ENCODE measurements at places on chromosomes 12 and 14.

- no peak for DNase-seq
These were observed 87.9 kb downstream of the GAS2L3 start for GRCh38 chr12:100661300-100661951.

DNA sequence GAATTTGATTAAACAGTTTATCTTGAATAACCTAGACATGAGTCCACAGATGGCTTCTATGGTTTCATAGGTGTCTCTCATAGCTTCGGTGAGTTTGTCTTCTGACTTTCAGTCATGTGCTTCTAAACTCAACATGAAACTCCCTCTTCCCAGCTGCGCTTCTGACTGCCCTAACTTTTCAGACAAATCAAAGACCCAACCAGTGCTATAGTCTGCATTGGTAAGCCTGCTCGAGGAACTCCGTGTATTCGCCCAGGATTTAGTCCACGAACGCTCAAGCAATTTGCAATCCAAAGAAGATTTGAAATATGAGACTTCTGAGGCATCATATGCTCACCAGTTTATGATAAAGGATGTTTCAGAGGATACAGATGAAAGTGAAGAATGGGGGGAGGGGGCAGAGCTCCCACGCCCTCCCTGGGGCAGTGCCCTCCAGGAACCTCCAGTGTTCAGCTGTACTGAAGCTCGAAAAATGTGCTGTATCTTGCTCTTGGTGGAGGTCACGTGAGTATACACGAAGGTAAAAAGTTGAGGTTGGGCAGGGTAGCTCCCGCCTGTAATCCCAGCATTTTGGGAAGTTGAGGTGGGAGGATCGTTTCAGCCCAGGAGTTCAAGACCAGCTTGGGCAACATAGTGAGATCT lies 5.2 kb upstream of the RILPL2 start:
- no peak for DNase-seq

DNA sequence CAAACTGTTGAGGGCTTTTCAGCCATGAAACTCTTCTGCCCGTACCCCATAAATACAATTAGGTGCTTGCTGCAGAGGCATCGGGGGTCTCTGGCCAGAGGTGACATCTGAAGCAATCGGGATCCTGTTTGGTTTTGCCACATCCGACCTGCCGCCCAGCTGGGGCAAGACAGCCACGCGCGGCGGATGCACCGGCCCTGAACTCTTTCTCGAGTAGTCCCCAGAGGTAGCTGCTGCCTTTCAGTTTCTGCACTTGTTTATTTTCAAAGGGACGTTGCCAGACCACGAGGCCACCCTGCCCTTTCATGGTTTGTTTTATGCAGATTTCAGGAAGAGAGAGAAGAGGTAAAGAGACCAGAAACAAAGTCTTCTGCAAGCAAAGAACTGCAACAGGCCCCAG lies 10.6 kb upstream of the MLXIP start:
- DNase-seq, result no peak

- peak; percentile 63 for DNase-seq
These were observed 156.1 kb downstream of the DIO2 start for GRCh38 chr14:80055226-80055625.

DNA sequence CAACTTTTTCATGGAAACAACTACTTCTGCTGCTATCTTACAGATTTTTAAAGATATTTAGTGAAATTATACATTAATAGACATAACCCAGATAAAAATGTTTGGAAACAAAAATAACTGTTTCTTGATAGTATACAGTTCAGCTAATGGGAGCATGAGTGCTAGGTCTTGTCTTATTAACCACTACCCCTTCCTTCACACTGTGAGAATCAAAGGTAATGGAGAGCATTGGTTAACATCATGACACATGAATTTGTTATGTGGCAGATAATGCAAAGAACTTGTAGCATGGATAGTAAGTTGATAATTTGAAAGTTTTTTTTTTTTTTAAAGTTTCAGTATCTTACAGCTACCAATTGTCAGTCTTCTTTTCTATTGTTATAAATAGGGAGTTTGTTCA lies 44.2 kb downstream of the CCDC91 start:
- DNase-seq, result no peak

DNA sequence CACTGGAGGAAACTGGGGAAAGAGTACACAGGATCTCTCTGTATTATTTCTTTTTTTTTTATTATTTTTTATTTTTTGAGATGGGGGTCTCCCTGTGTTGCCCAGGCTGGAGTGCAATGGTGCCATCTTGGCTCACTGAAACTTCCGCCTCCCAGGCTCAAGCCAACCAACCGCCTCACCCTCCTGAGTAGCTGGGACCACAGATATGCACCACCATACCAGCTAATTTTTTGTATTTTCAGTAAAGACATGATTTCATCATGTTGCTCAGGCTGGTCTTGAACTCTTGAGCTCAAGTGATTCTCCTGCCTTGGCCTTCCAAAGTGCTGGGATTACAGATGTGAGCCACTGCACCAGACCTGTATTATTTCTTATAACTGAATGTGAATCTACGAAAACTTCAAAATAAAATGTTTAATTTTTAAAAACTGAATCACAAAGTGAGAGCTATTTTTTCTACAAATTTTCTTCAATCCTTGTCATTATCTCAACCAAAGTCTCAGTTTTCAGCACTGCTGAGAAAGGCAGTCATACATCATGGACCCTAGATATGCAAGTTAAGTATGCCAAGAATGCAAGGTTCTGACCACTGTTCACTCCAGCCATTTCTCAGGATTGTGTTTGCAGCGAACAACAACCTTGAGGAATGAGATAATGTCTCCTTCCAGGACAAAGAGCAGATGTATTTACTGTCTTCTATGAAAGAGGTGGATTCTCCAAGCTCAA lies 2.4 kb downstream of the EAPP start:
- no peak for DNase-seq

- DNase-seq, result no peak
These were observed 26.9 kb downstream of the PIWIL1 start for GRCh38 chr12:130364578-130364977.

GRCh38 chr14:31038521-31039166 lies 12.5 kb upstream of the STRN3 start:
- DNase-seq, result no peak

GRCh38 chr14:50067723-50068495 lies 48.5 kb downstream of the VCPKMT start:
- no peak for DNase-seq

GRCh38 chr14:98958632-98959031 lies 313.4 kb downstream of the BCL11B start:
- DNase-seq, result no peak

GRCh38 chr14:105177082-105177481 lies 4.0 kb downstream of the NUDT14 start:
- DNase-seq, result no peak

GRCh38 chr12:102061096-102061559 lies 663 bp downstream of the WASHC3 start:
- no peak for DNase-seq

GRCh38 chr14:69090187-69090789 lies 62.6 kb downstream of the DCAF5 start:
- DNase-seq, result no peak

DNA sequence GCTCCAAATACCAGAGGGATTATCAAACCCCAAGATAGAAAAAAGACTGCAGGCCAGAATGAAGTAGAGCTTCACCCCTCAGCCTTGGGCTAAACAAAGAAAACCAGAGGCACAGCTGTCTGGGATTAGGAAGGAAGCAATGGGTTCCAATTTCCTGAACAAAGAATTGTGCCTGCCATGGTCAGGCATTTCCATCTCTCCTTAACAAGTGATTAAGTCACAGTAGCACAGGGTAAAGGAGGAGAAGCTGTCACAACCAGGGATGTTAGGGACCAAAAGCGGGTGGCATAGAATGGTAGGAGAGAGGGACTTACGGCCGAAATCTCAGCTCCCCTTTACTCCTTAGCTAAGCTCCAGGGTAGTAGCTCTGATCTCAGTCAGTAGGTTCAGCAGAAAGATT lies 33.9 kb downstream of the SPTLC2 start:
- no peak for DNase-seq

DNA sequence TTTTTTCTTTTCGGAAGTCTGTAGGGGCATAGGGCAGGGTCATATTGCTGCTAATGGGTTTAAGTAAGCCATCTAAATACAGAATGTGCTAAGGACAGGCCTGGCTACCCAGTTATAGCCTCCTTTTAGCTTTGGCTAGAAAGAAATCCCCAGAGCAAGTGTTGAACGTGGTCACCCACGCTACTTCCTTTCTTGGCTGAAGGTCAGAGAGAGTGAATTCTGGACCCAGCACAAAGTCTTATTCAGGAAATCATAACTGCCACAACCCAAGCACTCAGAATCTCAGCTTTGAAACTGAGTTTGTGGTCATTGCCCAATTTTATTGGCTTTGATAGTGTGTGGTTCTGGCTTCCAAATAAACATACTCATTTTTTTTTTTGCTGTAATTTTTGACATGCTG lies 542.1 kb upstream of the ATP2B1 start:
- no peak for DNase-seq

GRCh38 chr14:32940066-32940651 lies 1.5 kb downstream of the NPAS3 start:
- DNase-seq, result no peak

GRCh38 chr14:70525691-70526090 lies 9.1 kb downstream of the ADAM20 start:
- no peak for DNase-seq

DNA sequence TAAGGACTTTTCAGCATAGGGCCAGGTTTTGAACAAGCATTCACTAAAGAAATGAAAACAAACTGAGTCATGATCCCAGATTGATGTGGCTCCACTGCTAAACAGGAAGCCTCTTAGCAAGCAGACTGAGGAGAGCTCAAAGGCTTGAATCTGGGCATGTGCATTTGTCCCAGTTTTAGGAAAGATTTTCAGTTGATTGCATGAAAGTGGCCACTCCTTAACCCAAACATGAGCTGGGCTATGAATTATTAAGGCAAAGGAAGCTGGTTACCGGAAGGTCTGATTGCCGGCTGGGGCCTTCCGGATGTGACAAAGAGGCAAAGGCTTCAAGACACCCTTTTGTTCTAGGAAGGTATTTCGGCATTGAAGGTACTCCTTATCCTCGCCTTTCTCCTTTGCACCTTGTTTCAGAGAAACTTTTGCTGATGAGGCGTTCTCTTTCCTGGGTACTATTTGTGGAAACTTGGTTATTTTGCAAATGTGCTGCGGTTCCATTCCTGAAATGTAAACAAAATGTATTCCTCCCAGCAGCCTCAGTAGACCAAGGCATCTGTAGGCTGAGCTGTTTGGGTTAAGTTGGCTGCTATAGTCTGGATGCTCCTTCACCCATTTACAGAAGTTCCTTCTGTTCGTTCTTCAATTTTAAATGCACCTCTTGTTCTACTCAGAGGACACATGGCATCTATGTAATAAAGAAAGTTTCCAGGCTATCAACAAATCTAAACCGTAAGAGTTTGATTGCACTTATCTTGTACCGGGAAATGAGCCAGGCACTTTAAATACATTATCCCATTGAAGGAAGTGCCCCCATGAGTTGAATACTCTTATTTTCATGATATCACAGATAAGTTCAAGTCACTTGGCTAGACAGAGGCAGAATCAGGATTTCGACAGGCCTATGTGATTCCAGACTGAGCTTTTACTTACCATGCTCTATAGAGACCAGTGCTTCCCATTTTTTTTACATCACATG lies 115.6 kb upstream of the METAP2 start:
- no peak for DNase-seq

DNA sequence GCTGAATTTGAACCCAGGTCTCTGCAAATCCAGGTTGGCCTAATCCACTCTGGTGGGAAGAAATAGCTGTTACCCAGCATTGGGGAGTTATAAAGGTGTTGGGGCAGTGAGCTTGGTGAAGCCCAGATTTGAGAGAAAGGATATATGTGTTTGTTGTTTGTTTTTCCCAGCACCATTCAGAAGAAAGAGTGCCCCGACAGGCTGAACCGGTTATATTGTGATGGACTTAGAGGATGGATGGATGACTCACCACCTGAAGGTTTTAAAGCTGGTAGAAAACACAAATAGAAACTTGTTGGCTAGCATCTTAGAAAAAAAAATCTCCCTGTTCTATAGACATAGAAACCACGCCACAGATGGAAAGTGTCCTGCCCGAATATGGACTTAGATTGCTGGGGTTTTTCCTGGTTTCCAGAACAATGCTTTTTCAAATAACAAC lies 404.6 kb downstream of the MED13L start:
- no peak for DNase-seq

DNA sequence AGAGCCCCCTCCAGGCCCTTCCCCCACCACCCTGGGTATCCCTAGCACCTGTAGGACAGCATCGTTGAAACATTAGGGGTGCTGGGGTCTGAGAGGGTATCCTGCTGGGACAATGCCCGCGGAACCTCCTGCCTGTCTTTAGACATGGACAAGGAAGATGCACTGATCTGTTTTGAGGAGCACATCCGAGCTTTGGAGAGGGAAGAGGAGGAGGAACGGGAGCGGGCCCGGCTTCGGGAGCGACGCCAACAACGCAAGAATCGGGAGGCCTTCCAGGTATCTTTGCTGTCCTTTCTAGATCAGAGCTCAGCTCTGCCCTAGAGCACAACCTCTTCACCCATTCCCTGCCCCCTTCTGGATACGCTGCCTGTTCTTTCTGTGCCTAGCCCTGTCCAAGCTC lies 13.2 kb downstream of the PRPF40B start:
- no peak for DNase-seq

- DNase-seq, result no peak
These were observed 70.1 kb upstream of the BDKRB2 start for GRCh38 chr14:96134508-96134907.

DNA sequence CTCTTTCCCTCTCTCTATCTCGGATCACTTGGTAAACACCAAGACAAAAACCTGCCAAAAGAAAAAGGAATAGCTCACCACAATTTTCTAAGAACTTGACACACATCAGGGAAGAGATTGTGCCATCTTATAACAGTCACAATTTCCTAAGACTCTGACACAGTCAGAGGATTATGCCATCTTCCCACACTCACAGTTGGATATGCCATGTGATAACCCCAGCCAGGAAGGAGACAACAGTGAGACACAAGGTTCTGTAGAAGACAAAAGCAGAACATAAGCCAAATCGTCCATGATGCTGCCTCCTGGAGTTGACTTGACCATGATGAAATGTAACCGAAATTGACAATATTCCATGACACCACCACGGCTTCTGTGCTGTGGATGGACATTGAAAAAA lies 2.8 kb upstream of the CLEC9A start:
- DNase-seq, result no peak

DNA sequence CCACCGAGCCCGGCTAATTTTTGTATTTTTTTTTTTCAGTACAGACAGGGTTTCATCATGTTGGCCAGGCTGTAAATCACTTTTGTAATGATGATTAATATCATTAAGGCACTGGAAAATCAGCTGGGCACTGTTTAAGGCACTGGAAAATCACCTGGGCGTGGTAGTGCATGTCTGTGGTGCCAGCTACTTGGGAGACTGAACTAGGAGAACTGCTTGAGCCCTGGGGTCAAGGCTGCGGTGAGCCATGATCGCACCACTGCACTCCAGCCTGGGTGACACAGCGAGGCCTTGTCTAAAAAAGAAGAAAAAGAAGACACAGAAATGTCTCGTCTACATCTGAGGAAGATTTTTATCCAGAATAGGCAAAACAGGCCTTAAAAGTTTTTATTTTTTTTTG lies 12.7 kb downstream of the SLC11A2 start:
- DNase-seq, result no peak

DNA sequence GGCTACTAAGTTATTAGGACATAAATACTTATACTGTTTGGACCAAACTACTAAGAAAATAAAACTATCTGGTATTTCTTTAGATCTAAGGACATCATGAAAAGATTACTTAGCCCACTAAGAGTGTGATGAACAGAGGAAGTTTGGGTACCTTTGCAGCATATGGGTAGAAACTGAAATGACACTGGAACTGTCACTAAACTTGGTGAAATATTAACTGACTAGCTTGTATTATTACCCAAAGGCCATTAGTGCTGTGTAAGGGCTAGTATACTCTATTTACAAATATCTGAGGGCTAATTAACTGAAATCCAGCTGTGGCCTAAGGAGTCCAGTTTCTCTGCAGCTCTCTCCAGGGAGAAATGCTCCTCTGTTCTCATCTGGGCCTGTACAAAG lies 45.5 kb downstream of the PAWR start:
- no peak for DNase-seq

Measured in cerebellar nuclear complex (tissue), 1 donor.